ENCODE measurements at places on chromosomes 6 and 20.
A peak's percentile ranks its signal among the peaks of the same experiment; 100 is the strongest.

- no peak for DNase-seq
These were observed 260.6 kb upstream of the TAB2 start for GRCh38 chr6:149056777-149057463.

- no peak for DNase-seq
These were observed 701.4 kb upstream of the NRSN1 start for GRCh38 chr6:23424584-23424983.

DNA sequence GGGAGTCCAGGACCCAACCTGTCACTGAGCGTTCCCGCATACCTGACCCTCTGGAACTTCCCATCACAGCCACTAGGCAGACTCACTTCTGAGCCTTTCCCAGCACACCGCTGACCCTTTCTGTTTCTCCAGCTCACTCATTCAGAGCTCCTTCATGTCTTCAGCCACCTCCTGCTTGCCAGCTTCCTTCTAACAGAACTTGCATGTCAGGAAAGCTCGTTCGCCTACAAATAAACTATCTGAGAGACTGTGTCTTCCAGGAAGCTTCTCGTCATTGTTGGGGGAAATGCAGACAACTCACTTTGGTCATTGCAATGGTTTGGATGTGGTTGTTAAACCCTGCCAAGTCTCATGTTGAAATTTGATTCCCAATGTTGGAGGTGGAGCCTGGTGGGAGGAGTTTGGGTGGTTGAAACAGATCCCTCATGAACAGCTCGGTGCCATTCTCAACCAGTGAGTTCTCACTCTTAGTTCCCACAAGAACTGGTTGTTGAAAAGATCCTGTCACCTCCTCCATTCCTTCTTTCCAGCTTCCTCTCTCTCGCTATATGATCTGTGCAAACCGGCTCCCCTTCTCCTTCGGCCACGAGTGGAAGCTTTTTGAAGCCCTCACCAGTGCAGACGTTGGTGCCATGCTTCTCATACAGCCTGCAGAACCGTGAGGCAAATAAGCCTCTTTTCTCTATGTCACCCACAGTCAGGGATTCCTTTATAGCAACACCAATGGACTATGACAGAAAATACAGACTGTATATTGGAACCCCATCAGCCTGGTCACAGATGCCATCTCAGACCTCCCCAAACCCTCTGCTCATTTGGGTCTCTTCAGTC lies 1.4 kb upstream of the MUC21 start:
- DNase-seq: no peak

- DNase-seq: peak; percentile 89
These were observed 22.9 kb downstream of the FAM110A start for GRCh38 chr20:856361-856775.

DNA sequence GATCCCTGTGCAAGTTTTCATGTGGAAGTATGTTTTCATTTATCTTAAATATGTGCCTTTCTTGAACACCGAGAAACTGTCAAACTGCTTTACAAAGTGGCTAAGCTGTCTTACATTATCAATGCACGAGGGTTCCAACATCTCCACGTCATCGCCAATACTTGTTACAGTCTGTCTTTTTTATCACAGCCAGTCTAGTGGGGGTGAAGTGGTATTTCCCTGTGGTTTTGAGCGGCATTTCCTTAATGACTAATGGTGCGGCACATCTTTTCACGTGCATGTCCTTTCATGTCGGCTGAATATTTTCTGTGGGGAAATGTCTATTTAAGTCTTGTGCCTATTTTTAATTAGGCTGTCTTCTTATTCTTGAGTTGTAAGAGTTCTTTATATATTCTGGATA lies 280.4 kb downstream of the FOXC1 start:
- no peak for DNase-seq

DNA sequence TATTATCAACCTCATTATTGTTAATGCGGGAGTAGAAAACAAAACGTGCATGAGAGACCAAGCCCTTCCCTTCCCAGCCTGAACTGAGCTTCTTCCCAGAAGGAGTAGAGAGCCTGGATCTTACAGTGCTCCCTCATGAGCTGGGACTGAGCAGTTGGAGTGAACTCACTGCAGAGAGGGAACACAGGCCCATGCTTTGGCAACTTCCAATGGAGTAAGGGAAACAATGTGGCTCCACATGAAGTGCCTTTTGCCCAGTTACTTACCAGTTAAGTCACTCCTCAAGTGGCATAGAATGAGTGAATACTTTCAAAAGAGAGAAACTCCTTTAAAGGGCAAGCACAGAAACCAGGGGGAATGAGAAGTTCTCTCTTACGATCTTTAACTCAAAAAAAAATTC lies 12.4 kb downstream of the FHL5 start:
- DNase-seq: no peak

DNA sequence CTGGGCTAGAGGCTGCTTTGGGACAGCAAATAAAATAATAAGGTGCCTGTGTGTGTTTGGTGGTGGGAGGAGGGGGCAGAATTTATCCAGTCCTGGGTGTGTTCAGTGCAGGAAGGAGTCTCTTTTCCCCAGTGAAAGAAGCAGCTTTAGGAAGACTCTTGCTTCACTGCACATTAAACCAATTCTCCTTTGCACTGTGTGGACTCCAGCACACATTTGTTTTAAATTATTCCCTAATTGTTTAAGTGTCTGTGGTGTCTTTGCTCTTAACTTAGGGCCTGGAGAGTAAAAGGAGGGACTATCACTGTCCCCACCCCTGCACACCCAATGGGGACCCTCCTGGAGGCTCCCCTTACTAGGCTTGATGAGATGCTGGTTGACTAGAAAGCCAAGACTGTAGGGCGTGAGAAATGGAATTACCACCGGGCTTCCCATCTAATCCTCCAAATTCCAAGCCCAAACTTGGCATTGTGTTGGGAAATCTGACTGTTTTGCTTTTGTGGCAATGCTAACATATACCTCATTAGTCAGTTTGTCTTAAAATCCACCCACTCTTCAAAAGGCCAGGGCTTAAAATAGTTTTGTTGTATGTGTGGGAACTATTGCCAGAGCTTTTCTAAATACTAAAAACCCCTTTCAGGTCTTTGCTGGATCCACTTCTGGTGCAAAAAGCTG lies 13.5 kb upstream of the DAAM2 start:
- DNase-seq: no peak

DNA sequence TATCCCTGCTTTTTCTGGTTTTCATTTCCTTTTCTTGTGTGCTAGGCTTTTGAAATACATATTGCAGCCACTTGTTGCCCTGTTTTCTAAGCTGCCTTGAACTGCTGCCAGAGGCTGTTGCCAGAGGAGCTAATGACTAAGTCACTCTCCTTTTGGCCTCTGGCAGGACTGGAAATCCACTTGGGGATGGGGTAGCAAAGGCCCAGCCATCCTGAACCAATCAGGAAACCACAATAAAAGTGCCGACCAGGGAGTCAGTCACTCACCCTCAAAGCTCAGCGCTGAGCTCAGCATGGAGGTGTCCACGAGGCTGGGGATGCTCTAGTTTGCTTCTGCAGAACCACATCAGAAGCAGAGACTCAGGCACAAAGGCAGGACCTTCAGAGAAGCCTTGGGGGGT lies 813.0 kb downstream of the DHX35 start:
- no peak for DNase-seq

DNA sequence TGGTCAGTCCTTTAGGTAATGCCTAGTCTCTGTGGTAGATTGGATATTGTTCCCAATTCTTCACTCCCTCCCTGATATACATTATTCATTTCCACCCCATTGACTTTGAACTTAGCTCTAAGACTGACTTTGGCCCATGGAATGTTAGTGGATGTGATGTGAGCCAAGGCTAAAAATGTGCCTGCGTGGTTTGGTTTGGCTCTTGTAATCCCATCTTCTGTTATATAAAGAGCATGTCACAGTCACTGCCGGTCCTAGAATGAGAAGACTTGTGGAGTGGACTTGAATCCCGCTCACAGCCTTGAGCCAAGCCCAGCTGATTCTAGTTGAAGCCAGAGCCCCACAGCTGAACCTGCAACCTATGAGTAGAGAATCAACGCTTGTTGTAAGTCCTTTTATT lies 23.6 kb upstream of the DNAAF9 start:
- DNase-seq: no peak

GRCh38 chr6:26249957-26250697 lies 114.9 kb upstream of the BTN3A2 start:
- no peak for DNase-seq

DNA sequence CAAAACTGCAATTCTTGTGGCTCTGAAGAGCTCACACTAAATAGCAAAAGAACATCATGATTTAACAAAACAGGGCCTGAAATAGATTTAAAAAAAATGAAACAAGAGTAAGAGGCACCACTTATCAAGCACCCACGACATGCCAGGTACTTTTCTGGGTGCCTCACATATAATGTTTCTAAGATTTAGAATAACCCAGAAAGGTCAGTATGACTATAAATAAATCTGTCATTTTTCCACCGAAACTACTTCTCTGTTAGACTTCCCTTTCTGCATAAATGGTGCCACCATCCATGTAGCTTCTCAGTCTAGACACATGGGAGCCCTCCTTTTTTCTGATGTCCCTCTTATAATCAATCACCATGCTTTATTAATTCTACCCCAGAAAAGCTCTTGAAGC lies 652.4 kb upstream of the CHD6 start:
- no peak for DNase-seq

DNA sequence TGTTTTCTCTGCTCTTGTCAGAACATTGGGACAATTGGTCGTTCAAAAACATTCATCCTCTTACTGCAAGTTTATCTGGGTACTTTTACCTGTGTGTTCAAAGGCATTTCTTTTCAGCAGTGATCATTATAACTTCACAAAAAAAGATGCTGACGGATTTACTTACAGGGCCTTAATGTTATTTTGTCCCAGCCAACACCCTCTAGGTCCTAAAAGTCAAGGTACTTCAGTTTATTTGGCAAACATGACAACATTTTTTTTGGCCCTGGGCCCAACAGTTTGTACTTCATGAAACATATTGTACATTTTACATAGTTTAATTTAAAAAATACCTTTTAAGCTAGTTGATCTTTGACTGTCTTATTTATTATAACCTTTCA lies 241.2 kb upstream of the TAB2 start:
- no peak for DNase-seq

DNA sequence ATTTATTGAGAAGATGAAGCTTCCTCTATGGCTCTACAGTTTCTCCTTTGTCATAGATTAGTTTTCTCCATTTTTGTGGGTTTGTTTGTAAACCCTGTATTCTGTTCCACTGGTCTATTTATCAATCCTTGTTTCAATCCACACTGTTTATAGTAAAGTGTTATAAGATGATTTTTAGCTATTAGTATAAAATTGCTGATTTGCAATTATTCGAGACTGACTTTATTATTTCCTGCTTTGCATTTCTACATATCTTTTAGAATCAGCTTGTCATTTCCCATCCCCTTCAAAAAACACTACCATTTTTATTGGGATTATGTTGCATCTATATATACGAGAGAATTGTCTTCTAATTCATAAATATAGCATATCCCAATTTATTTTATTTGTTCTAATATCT lies 325.9 kb upstream of the EPHA7 start:
- DNase-seq: no peak

Measured in H54 (cell line).